ENCODE measurements at places on chromosomes 4 and X.
A peak's percentile ranks its signal among the peaks of the same experiment; 100 is the strongest.

DNA sequence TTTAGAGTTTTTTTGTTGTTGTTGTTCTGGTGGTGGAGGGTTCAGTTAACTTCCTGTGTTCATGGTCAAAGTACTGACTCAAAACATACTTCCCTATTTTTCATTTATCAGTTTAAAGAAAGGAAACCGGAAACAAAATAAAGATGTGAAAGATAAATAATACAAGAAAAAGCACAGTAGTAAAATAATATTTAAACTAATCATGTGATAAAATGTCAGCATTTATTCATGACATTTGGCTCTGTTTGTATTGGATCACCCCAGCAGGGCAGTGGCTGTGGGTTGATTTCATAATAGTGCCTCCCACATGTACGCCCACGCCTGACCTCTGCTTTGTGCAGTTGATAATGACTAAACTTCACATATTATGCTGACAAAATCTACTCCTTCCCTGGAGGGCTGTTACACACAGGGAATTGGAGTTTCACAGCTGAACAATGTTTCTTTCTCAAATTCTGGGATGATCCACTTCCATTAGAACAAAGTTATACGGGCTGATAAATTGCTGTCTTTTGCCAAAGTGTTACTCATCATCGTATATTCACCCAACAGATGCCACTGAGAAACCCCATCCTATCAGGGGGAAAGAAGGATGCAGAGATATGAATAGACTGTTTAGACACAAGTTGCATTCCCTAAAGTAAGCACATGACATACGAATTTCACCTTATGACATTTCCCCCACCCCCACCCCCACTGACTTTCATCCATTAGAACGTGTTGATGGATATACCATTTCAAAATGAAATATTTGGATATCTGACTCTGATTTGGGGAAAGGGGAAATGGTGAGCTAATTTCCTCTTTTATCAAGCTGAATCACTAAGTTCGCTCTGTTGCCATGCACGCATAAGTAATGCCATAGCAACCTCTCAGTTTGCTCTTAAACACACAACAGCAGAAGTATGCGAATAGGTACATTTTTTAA is 48.3 kb downstream of the AMELX start:
- DNase-seq: no peak

- no peak for DNase-seq
Measured at GRCh38 chrX:137748827-137749226, 182.9 kb downstream of the ZIC3 start.

GRCh38 chr4:92021203-92021602 is 282.6 kb upstream of the GRID2 start:
- no peak for DNase-seq

DNA sequence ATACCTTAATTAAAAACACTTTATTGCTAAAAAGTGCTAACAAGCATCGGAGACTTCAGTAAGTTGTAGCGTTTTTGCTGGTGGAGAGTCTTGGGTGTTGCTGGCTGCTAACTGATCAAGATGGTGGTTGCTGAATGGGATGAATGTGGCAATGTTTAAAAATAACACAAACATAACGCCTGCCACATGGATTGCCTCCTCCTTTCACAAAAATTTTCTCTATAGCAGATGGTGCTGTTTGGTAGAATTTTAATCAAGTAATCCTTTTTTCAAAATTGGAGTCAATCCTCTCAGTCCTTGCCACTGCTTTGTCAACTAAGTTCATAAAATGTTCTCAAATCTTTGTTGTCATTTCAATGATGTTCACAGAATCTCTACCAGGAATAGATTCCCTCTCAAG is 466.8 kb upstream of the TECRL start:
- DNase-seq: no peak

DNA sequence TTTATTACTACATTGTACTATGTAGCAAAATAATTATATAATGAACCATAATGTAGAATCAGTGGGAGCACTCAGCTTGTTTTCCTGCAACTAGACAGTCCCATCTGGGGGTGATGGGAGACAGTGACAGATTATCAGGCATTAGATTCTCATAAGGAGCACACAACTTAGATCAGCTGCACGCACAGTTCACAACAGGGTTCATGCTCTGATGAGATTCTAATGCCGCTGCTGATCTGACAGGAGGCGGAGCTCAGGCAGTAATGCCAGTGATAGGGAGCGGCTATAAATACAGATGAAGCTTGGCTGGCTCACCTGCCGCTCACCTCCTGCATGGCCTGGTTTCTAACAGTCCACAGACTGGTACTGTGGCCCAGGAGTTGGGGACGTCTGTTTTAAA is 199.2 kb downstream of the MAB21L2 start:
- no peak for DNase-seq

DNA sequence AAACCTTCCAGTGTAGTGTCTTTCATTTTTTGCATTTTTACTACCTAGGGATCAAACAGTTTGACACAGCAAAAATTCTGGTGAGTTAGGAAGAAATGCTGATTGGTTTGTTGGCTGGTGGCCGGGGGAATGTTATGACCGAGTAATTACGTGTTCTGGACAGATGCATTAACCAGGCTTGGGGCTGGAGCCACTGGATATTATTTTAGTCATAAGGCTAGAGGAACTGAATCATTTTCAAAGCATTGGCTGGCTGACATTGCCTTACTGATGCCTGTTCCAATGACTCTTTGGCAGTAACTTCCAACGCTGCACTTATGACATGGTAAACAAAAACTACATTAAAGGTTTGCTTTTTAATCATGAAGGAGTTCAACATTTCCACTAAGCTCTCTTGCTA is 84.6 kb downstream of the FBXO8 start:
- no peak for DNase-seq

DNA sequence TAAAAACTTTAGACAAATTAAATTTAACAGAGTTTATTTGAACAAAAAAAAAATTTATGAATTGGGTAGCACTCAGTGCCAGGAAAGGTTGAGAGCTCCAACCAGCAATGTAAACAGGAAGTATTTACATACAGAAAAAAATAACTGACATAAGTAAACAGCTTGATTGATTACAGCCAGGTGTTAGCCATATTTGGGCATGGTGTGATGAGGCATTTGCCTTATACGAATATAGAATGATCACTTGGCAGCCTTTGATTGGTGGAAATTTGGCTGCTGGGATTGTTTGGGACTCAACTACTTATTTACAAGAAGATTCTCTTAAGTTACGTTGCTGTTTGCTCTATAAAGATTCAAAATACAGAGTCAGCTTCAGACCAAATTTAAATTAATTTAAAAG is 172.0 kb downstream of the ADAM29 start:
- no peak for DNase-seq

- DNase-seq: peak; percentile 4
Measured at GRCh38 chr4:8540072-8540471, 40.1 kb upstream of the GPR78 start.

GRCh38 chrX:145190801-145191389 is 56.4 kb upstream of the SPANXN1 start:
- no peak for DNase-seq

DNA sequence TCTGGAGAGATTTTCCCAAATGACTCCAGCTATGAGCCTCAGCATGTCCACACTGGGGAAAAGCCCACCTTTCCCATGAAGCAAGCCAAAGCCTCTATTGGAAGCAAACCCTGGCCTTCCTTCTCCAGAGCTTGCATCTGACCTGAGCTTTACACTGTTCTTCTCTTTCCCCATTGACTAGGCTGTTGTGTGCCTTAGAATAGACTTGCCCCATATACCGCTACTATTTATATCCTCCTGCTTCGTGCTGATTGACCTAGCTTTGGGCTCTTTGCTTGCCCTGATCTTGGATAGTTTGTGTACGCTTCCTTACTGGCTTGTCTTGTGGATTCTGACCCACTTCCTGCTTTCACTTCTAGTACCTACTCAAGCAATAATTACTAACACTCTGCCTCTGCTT is 30.9 kb downstream of the FAM9B start:
- no peak for DNase-seq

DNA sequence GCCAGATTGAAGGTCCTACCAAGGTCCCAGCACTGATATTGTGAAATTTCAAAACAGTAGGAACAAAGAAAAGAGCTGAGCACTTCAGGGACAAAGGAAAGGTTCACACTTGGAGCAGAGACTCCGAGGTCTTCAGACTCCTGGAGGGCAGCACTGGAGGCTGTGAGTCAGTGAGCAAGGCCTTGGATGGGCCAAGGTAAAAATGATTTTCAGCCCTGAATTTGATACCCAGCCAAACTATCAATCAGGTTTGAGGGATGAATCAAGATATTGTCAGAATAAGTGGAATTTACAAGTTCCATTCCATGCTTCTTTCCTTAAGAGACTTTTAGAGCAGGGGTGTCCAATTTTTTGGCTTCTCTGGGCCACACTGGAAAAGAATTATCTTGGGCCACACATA is 111.7 kb downstream of the ADRA2C start:
- no peak for DNase-seq

- no peak for DNase-seq
Measured at GRCh38 chrX:99415470-99415869, 994.6 kb downstream of the PCDH19 start.

- no peak for DNase-seq
Measured at GRCh38 chrX:50799531-50799961, 14.4 kb downstream of the SHROOM4 start.

GRCh38 chrX:54043541-54044125 is 640 bp downstream of the PHF8 start:
- no peak for DNase-seq

- DNase-seq: no peak
Measured at GRCh38 chr4:851701-852430, 25.9 kb upstream of the CPLX1 start.

DNA sequence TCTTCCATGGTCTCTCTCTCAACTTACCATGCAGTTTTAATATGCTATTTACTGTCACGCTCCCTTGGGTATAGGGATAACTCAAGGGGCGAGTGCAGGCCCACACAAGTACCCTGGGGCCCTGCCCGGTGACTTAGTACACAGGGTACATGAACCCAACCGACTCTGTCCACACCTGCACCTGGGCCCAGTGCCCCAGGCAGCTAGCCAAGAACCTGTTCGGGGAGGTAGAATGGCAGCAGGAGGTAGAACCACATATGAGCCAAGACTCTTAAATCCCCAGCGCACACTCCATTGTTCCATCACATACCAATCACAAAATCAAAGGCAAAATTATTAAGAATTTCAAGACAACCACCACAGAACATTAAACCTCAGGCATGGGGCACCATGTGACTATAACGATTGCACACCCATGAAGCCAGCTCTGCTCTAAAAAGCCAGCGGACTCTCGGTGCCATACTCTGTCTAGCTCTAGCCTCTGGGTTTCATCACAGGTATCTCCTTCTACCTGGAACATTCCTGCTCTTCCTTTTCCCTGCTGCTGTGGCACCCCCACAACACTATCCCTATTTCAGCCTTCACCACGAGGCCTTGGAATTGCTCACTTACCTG is 14.6 kb downstream of the PHF8 start:
- DNase-seq: no peak

DNA sequence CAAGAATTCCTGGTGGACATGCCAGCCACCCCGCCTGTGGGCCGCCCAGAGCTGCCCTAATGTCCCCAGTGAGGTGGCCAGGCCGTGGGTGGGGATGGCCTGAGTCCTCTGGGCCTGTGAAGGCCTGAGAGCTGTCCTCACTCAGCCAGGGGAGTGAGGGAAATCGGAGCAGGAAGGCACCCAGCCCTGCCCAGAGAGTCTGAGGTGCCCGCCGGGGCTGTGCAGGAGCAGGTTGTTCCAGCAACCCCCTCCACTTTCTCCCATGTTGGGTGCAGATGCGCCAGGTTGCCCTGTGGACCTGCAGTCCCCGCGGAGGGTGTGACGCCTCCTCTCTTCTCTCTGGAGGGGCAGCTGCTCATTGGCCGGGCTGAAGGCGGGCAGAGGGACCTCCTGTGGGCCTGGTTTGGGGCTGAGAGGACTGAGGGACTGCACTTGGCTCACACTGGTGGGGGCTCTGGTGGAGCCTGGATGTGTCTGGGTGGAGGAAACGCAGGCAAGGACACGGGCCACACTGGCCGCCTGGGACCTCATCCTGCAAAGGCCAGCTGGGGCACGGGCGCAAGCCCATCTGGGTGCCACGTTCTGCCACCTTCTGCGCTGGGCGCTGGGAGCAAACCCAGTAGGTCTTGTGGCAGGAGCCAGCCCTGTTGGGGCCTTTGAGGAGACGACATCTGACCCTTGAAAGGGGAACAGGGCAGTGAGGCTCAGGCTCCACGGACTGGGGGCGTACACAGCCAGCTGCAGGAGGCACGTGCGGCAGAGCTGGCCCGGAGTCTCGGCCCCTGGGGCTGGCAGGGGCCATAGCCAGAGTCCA is 14.0 kb downstream of the DOK7 start:
- DNase-seq: no peak

DNA sequence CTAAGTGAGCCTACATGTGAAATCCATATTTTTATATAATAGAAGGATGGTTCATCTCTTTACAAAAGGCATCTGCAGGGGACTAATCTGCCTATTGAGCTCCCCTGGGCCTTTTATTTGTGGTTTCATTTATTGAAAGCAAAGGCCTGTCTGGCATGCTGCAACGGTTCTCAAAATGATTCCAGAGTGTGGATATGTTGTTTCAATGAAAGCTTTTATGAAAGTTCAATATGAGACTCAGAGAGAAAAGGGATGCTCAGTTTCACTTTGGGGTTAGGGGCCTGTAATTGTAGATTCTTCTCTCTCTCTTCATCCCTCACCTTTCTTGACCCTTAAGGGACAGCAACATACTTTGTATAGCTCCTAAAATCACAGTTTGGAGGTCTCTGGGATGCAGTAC is 204.2 kb upstream of the CASK start:
- DNase-seq: no peak

DNA sequence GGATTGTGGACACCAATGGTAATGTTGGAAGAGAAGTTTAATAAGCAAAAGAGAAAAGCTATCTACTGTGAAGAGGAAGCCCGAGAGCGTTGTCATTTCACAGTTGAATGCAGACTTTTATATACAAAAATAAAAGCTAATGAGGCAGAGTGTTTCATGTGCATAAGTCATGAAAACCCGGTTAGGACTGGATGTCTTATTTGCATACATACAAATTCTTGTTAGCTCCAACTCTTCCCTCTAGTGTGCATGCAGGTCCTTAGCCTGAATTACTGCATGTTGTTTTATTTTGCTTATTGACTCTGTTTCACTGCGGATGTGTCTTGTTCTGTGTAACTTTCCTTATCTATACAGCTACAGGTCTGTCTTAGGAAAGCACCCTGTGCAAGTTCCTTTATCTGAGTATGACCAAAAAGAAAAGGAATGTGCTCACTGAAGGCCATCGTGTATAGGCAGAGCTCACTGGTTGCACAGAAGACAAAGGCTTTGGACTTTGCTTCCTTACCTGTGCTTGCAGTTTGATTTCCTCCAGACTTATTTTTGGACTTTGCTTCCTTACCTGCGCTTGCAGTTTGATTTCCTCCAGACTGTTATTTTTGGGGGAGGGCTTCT is 25.1 kb upstream of the UGT2B11 start:
- no peak for DNase-seq

DNA sequence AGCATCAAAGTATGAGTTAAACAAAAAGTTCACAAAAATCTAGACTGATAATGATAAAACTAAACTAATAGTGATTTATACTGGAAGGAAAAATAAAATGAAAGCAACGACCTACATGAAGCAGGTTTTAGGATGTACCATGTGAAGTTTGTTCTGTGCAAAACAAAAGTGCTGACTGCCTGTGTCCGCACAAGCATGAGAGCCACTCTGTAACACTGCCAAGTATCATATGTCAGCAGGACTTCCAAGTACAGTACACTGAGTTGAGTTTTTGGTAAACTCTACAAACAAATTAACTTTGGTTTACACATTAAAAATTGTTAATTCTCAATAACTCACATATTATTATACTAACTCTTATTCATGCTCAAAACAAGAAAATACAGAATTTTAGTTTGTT is 459.0 kb downstream of the PDGFC start:
- DNase-seq: no peak

GRCh38 chr4:150682126-150682525 is 100.2 kb downstream of the MAB21L2 start:
- no peak for DNase-seq

GRCh38 chrX:124504111-124504983 is 158.0 kb downstream of the SH2D1A start:
- no peak for DNase-seq

Measured in activated CD4-positive, alpha-beta T cell treated with anti-CD3 and anti-CD28 coated beads, Interleukin-2, amount 50 U/mL, for 24 hours (primary cell).